ENCODE measurements at places on chromosomes 2 and 18.

GRCh38 chr2:166090908-166091307 is 36.9 kb downstream of the SCN1A start:
- DNase-seq: no peak

- DNase-seq: no peak
Measured at GRCh38 chr2:64840426-64840881, 148.7 kb upstream of the SLC1A4 start.

DNA sequence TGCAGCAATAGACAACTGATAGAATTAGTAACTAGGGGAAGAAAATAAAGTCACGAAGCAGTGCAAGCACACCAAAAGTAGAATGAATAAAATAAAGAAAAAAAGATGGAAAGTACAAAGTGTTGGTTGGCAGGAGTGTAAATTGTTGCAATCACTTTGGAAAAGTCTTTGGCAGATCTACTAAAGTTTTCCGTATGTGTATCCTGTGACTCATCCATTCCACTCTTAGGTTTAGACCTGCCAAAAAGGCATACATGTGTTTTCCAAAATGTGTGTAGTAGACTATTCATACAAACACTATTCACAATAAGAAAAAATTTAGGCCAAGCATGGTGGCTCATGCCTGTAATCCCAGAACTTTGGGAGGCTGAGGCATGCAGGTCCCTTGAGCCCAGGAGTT is 282.1 kb upstream of the FSIP2 start:
- DNase-seq: no peak

- DNase-seq: no peak
Measured at GRCh38 chr2:233551491-233551890, 15.1 kb downstream of the USP40 start.

- no peak for DNase-seq
Measured at GRCh38 chr2:46913471-46914381, 1.9 kb downstream of the MCFD2 start.

- no peak for DNase-seq
Measured at GRCh38 chr2:127589841-127590240, 54.4 kb downstream of the MYO7B start.

GRCh38 chr2:195694553-195694952 is 37.5 kb downstream of the SLC39A10 start:
- DNase-seq: no peak

- DNase-seq: no peak
Measured at GRCh38 chr18:32582455-32582854, 111.8 kb upstream of the GAREM1 start.

DNA sequence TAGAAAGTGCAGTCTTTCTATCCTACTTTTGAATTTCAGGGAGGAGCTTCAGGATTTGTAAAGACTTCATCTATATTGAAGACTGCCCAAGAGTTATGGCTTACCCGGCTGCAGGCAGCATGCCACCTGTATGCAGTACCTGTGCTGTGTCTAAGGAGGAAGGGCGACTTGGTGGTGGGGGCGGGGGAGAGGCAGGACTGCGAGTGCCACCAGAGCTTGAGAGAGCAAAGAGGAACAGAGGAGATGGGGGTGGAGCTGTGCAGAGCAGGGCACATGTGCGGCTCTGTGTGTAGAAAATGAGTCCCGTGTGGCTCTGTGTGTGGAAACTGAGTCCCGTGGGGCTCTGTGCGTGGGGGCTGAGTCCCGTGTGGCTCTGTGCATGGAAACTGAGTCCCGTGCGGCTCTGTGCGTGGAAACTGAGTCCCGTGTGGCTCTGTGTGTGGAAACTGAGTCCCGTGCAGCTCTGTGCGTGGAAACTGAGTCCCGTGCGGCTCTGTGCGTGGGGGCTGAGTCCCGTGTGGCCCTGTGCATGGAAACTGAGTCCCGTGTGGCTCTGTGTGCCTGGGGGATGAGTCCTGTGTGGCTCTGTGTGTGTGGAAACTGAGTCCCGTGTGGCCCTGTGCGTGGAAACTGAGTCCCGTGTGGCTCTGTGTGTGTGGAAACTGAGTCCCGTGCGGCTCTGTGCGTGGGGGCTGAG is 43.2 kb downstream of the LDLRAD4 start:
- DNase-seq: no peak

GRCh38 chr2:220310451-220310861 is 683.0 kb downstream of the SLC4A3 start:
- no peak for DNase-seq

DNA sequence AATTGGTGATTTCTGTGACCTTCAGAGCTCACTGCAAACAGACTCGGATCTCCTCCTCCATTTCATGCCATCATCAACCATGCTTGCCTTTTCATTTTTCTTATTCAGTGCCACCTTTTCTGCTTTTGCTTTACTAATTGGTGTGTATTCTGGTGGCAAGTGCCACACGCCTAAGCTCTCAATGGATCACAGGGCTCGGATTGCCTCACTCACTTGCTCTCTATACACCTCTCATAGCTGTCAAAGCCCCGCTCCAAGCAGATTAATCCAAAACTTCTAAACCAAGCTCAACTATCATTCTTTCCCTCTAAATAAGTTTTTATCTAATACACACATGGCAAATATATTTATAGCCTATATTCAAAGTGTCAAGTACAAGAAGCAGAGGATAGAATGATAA is 86.4 kb downstream of the PLEKHM3 start:
- DNase-seq: no peak

GRCh38 chr2:38164881-38165280 is 88.9 kb upstream of the CYP1B1 start:
- DNase-seq: no peak

DNA sequence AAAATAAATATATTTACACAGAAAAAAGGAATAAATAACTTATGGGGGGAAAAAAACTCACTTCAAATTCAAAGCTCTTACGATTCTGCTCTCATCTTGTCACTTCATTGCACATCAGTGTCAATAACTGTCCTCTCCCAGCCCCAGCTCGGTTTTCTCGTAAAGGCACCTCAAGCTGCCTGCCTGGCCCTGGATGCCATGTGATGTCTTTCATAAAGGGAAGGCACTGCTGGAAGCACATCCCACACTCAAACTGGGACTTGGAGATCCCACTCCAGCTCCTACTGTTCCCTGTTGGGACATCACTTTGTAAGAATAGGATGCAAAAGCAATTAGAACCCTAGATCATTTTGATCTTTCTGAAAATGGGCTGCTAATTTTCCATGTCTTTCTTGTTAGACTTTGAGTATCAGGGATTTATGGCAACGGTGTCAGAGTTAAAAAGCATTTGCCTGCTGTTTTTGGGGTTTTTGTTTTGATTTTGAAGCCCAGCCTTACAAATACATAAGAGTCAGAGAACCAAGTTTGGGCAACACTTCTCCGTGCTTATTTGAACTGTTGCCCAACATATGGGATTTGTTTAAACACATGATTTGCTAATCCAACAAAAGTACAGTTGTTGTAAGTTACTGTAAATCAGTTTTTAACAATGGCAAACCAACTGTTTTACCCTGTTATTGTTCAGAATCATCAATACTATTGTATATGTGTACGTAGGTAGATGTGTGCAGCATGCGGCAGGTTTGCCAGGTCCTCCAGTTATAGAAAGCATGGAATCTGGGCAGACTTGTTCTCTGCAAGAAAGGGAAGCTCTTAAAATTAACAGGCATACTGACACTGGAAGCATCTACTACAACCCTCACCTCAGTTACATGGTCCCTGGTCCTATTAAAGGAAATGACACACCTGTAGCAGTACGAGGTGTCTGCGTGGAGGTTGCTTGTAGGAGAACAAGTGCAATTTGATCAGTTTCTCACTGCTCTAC is 20.6 kb downstream of the SERTAD2 start:
- DNase-seq: no peak

Measured in HAP-1 (cell line).